ENCODE measurements at places on chromosomes 1 and 21.

DNA sequence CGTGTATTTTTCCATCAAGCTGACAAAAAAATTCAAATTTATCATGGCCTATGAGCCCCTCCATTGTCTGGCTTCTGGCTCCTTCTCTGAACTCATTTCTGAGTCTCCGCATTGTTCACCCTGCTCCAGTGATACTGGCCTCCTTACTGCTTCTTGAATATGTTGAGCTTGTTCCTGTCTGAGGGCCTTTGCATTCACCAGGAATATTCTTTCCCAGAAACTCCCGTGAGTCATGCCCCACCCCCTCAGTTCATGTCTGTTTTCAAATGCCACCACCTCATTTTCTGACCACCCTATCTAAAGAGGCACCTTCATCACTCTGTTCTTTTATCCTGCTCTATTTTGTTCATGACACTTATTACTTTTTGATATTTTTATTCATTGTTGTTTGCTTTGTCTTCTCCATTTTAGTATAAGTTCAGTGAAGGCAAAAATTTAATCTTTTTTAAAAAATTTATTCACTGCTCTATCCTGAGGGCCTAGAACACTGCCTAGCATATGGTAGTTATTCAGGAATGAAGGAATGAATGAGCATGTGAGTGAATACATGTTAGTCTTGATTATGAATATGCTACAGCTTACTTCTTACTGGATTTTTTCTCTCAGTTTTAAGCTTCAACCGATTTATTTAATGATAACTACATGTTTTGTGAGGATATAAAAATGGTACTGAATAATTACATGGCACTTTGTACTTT, 140.4 kb upstream of the C1orf105 start:
- no peak for DNase-seq

GRCh38 chr1:10631811-10632593, 157.3 kb downstream of the PEX14 start:
- no peak for DNase-seq

DNA sequence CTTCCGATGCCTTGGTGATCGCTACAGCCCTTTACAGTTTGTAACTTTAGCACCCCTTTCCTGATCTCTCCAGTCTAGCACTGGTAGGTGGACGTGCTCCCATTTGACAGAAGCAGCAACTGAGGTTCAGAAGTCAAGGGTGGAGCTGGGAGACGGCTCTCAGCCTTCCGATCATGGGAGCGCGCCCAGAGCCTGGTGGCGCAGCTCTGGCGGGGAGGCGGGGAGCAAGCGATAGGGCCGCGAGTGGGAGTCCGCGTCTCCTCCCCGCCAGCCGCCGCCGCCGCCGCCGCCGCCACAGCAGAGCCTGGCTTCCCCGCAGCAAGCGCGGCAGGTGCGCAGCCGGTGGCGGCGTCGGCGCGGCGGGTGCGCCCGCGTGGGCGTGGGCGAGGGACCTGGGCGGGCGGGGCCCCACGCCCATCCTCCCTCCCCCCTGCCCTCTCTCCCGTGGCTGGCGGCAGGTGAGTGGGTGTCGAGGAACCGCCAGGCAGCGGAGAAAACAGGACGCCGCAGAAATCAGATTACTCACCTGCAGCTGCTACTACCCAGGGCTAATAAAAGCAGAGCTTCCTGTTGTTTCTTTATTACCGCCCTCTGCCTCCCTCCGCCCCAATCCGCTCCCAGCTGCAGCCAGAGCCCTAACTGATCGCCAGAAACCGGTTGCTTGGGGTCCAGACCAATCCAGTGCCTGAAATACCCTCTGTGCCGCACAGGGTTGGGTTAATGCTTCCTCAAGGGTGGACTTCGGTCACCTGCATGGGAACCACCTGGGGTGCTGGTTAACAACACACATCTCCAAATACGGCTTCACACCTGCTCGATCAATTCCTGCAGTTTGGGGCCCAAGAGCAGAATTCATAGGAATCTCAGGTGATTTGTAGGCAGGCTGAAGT, 60.2 kb upstream of the ID3 start:
- DNase-seq, result peak; percentile 87

GRCh38 chr1:33350611-33351280, 29.8 kb upstream of the A3GALT2 start:
- DNase-seq, result no peak

DNA sequence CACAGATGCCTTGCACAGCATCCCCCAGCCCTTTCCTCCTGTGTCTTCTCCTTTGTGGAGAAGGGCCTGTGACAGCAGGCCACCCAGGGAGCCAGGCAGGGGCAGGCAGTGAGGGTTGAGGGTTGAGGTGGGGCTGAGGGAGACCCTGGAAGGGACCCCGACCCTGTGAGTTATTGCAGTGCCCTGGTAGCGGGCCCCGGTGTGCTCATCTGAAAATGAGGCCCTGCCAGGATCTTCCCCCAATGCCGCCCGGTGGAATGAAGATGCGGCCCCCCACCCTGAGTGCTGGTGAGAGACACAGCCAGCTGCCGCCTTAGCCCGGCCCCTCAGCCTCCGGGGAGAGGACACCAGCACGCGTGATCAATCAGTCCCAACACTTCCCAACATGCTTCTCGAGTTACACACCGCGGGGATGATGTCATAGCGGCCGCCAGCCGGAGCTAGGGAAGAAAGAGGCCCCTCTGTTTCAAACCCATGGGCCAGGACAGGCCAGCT, 36.2 kb upstream of the ACTRT2 start:
- no peak for DNase-seq

DNA sequence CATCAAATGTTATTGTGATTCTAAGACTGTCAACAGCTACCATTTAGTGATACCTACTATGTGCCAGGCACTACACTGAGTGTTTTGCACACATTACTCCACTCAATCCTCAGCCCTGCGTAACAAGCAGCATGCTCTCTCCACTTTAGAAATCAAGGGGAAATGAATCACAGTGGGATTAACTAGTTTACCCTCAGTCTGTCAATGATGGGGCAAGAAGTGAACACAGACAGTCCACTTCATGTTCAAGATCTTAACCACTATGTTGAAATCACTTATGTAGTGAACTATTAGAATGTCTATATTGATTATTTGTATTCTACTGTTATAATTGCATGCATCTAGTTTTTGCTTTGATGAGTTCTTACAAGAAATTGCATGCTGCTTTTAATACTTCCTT, 165.3 kb downstream of the LTN1 start:
- DNase-seq, result no peak

All from GM06990 (cell line).